ENCODE measurements at places on chromosomes 16 and 17.
A peak's percentile ranks its signal among the peaks of the same experiment; 100 is the strongest.

- DNase-seq = peak; percentile 72
Observed at GRCh38 chr17:81309140-81309858, 14.2 kb upstream of the SLC38A10 start.

DNA sequence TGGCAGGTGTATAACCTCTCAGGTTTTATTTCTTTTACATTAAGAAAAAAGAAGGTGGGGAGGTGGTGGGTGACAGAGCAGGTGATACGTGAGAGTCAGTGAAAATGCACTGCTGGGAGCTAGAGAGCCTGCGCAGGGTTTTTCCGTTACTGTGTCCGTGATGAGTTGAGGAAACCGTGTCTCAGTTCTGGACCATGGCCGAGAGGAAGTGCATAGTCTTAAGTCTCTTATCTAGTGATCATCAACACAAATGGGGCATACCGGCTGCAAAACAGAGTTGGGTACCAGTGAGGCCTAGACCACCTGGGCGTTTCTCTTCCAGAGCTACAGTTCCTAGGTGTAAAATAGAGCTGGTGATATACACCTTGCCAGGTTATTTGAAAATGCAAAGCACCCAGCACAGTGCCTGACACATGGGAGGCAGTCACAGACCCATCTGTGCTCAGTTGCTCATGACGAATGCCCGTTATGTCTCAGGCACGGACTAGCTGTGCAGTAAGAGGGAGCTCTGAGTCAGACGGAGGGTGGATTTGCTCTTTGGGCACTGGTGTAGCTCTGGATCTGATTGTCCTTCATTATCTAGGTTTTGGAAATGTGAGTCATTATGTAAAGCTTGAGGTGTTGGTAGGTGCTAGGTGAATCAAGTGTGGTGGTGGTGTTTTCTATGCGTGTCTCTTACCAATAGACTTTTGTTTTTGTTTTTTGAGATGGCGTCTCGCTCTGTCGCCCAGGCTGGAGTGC is 60.9 kb downstream of the RPTOR start:
- peak; percentile 65 for DNase-seq

DNA sequence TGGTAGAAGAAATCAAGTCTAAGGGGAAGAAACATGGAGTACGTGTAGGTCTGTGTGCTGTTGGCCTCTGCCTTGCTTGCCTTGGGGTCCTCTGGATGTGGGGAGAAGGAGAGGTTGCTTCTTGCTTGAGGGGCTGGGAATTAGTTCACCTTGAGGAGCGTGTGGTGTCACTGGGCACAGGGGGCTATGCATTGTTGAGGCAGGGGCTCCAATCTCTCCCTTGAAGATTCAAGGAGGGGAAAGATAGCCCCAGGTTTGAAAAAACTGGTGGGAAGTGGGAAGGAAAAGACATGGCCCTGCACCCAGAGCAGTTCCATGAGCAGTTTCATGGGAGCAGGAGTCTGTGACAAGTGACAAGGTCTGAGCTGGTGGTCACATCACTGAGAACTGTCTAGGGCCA is 103.4 kb downstream of the CYLD start:
- no peak for DNase-seq

GRCh38 chr17:42436391-42436790 is 13.3 kb upstream of the CAVIN1 start:
- no peak for DNase-seq

DNA sequence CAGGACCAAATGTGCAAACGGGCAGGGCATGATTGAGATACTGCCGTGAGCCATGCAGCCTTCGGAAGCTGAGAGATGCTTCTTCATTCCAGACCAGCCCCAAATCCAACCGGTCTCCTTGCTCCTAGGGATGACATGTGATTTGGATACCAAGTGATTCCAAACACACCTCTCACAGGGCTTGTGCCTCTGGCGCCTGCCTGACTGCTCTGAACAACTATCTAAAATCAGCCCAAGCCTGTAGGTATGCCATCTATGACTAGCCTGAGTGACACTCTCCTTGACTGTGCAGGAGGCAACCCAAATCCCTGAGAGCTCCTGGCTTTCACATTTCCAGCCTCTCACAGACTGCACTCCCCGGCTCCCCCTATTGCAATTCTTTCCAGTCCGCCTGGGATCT is 20.3 kb downstream of the DYNC1LI2 start:
- DNase-seq = no peak

GRCh38 chr16:11051879-11052808 is 107.8 kb downstream of the CLEC16A start:
- peak; percentile 80 for DNase-seq

- DNase-seq = no peak
Observed at GRCh38 chr17:79374807-79375206, 236.0 kb downstream of the RBFOX3 start.

GRCh38 chr17:50817838-50818237 is 17.5 kb upstream of the WFIKKN2 start:
- no peak for DNase-seq

GRCh38 chr17:69096541-69096940 is 35.8 kb upstream of the ABCA9 start:
- DNase-seq = no peak

GRCh38 chr17:28328325-28328724 is 6.9 kb downstream of the IFT20 start:
- no peak for DNase-seq

GRCh38 chr17:8598913-8599312 is 31.6 kb downstream of the MYH10 start:
- DNase-seq = no peak

DNA sequence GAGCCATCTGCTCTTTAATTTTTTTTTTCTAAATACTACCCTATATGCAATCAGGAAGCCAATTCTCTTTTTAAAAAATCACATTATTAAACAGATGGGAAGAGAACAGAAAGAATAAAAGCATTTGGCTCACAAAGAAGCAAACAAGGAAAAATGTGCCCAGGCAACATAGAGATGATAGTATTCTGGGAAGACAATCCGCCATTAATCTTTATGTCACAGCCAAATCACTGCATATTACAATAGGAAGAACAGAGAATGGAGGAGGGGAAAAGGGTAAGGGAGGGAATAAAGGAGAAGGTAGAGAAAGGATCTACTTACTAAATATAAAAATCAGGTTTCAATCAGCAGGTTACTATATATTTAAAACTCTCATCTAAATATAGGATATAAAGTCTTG is 34.3 kb downstream of the STAT5B start:
- DNase-seq = no peak

DNA sequence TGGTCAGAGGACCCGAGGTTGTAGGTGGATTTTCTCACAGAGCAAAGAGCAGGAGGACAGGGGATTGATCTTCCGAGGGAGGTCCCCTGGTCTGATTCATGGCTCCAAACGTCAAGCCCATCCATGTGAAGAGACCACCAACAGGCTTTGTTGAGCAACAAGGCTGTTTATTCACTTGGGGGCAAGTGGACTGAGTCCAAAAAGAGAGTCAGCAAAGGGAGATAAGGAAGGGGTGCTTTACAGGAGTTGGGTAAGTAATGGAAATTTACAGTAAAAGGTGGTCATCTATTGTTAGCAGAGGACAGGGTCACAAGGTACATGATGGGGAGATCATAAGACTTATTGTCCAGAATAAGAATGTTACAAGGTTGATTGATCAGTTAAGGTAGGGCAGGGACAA is 2285.8 kb downstream of the TP53TG3F start:
- DNase-seq = no peak

DNA sequence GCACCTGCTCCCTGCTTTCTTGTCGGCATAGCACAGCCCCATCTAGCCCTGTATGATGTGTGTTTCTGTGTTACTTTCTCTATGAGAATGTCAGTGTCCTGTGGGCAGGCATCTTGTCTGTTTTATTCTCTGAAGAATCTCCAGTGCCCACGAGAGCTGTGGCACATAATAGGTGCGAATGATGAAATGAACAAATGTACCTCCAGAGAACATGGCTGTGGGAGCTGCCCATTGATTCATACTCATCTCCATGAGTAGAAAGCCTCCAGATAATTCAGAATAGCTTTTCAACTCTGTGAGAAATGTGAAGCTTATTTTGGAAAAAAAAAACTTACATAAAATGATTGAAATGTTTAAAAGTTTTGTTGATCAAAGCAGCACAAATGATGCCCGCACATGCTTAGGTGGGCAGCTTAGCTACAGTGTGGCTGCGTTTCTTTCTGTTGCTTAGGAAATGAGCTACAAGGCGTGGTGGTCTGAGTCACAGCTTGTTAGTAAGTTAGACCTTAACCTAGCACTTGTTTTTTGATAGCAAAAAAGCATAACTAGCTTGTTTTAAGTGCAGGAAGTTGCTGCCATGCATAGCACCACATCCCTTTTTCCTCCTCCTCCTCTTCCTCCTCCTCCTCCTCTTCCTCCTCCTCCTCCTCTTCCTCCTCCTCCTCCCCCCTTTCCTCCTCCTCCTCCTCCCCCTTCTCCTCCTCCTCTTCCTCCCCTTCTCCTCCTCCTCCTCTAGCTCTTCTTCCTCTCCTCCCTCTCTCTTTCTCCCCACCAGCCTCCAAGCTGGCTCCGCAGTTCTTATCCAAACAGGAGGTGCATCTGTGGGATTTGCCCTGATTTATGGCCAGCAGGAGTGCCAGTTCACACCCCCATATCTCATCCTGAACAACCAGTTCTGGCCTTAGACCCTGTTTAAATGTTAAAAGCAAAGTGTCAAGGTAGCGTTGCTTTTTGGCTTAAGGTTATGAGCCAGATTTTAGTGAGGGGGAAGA is 221.5 kb downstream of the IRF8 start:
- no peak for DNase-seq

- DNase-seq = peak; percentile 29
Observed at GRCh38 chr17:42676424-42677011, at the start of gene PLEKHH3. Gene PLEKHH3 (minus strand): TSS chr17:42676994. CDS start chr17:42676563, 431 bp downstream.

DNA sequence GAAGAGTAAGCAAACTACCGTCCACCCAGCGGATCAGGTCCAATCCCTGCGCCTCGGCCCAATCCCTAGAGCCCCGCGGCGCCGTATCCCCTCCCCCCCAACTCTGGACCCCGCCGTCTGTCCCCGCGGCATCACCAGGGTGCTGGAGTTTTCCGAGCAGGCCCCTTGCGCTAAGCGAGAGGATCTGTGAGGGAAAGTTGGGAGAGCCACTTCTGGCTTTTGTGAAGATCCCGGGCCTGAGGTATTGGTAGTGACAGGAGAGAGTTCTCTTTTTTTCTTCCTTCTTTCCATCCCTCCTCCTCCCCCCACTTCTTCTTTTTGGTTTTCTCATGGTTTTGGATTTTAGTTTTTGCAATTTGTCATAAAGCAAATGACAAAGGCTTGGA is 3.5 kb upstream of the DLX4 start:
- DNase-seq = no peak

GRCh38 chr16:88983771-88984687 is 7.0 kb upstream of the CBFA2T3 start:
- DNase-seq = no peak

GRCh38 chr16:17828012-17828411 is 357.3 kb upstream of the XYLT1 start:
- no peak for DNase-seq

- peak; percentile 47 for DNase-seq
Observed at GRCh38 chr16:89409161-89409711, 81.1 kb downstream of the ANKRD11 start.

GRCh38 chr16:63720848-63721247 is 1401.0 kb downstream of the CDH11 start:
- DNase-seq = no peak

GRCh38 chr16:86727632-86728031 is 149.3 kb downstream of the FOXL1 start:
- DNase-seq = no peak

- DNase-seq = no peak
Observed at GRCh38 chr17:75265614-75266315, 4.1 kb downstream of the MRPS7 start.

GRCh38 chr17:82772026-82772425 is 20.2 kb downstream of the TBCD start:
- no peak for DNase-seq

GRCh38 chr16:68985268-68985667 is 120.2 kb upstream of the HAS3 start:
- no peak for DNase-seq

- no peak for DNase-seq
Observed at GRCh38 chr16:87864331-87864989, 4.8 kb downstream of the SLC7A5 start.

DNA sequence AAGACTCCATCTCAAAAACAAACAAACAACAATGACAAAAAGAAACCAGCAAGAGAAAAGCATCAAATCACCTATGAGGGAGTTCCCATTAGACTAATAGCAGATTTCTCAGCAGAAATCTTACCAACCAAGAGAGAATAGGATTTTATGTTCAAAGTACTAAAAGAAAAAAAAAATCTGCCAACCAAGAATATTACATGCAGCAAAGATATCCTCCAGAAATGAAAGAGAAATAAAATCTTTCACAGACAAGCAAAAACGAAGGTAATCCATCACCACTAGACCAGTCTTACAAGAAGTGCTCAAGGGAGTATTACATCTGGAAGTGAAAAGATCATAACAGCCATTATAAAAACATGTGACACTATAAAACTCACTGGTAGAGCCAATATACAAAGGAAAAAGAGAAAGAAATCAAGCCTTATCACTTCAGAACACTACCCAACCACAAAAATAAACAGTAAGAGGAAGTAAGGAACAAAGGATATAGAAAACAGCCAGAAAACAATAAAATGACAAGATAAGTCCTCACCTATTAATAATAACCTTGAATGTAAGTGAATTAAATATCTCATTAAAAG is 66.3 kb downstream of the STX8 start:
- DNase-seq = no peak

DNA sequence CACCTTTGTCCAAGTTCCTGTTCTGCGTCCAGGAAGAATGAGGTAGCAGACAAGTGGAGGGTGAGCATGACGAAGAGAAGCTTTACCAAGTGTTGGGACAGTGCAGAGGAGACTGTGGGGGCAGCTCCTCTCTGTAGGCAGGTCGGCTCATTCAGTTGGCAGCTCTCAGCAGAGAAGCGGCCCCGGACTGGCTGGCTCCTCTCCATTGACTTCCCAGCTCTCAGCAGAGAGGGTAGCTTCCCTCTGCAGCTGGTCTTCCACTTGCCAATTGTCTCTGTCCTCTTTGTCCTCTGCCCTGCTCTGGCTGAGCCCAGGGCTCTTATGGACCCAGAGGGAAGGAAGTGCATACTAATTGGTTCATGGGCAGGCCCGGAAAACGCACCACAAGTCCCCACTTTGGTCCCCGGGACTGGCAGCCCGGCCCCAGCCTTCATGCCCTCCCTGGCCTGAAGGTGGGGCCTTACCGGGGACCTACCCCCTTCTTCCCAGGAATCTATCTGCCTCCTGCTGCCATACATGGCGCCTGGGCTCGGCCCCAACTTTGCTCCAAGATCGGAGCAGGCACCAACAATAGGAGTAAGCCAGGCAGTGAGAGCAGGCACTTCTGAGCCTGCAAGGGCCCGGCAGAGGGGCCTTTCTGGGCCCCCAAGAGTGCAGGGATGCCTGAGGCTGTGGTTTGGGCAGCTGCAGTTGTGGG is 10.1 kb downstream of the KCTD5 start:
- no peak for DNase-seq

All from activated naive CD8-positive, alpha-beta T cell treated with anti-CD3 and anti-CD28 coated beads, Interleukin-2, amount 50 U/mL, for 24 hours (primary cell).